ENCODE measurements at places on chromosomes 4 and X. TPM values are rescaled to one million over a fixed set of nuclear protein-coding genes. Genes with fewer than 3 reads are reported as not detected.

- DNase-seq = no peak
Measured at GRCh38 chr4:81807386-81807785, 335.7 kb upstream of the RASGEF1B start.

The TCP11X2 gene
- not detected for total RNA-seq

The PPP4R3C gene
- not detected for total RNA-seq

GRCh38 chr4:181289198-181289597, 954.0 kb upstream of the TENM3 start:
- no peak for DNase-seq

DNA sequence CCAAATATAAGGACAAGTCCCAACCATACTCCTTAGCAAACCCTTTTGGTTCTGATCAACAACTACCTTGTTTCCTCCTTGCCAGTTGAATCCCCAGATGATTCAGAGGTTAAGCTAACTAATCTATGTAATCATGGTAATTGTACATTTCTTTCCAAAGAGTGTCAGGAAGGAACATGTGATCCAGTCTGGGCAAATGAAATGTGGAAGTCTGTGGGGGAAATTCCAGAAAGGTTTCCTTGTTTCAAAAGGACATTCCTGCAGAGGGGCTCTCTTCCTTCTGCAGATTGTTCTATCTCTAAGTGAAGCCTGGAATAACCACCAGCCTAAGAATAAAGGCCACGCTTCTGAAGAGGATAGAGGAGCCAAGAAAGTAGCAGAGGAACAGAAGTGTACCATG, 7.0 kb downstream of the PRSS12 start:
- DNase-seq = no peak

The SYNPO2 gene
- 12.3 TPM for total RNA-seq

The NCAPG gene
- total RNA-seq = 6.5 TPM

All from chondrocyte (in vitro differentiated cells).